ENCODE measurements at places on chromosomes 2 and 18.
A peak's percentile ranks its signal among the peaks of the same experiment; 100 is the strongest.

DNA sequence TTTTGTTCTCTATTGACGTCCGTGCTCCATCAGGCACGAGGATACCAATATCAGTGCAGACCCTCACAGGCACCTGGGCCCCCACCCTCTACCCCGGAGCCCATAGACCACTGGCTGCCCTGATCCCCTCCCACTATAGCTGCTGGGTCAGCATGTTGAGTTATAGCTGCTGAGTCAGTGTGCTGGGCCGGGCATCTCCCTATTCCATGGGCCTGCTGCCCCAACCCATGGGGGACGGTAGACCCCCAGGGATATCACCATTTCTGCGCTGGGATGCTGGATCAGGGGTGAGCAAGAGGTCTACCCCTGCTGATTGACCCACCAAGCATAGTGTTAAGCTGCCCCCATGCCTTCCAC, 100.1 kb upstream of the ST3GAL5 start:
- no peak for DNase-seq

DNA sequence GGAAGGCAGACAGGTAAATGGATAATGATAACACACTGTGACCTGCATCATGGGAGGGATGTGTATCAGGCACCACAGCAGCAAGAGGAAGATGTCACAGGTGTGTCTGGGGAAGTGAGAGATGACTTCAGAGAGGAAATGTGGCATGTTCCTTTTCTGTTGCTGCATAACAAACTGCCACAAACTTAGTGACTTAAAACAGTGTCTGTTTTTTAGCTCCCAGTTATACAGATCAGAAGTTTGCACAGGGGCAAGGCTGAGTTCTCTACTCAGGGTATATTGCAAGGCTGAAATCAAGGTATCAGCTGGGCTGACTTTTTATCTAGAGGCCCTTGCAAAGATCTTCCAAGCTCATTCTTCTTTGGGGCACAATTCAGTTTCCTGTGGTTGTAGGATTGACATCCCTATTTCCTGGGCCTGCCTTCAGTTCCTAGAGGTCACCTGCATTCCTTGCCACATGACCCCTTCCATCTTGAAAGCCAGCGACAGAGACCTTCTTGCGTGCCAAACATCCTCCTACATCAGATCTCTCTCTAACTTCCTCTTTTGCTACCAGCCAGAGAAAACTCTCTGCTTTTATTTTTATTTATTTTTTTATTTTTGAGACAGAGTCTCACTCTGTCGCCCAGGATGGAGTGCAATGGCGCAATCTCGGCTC, 2.1 kb upstream of the MAP3K2 start:
- DNase-seq = no peak

DNA sequence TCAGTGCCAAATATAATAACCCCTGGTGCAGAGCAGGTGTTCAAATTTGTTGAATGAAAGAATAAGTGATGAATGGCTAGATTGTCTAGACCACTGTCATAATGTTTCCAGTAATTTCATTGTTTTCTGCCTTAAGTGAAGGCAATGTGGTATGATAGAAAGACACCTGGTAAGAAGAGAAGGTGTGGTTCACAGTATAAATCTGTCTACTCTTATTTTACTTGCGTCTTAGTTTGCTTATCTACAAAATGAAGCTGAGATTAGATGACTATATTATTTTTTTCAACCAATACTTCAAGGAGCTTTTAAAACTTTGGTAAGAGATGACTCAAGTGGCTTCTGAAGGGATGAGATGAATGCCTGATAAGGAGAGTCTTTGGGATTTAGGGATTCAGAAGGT, 788.4 kb downstream of the EPHA4 start:
- DNase-seq = no peak

GRCh38 chr2:138689705-138690104, 90.5 kb downstream of the NXPH2 start:
- peak; percentile 45 for DNase-seq

- DNase-seq = peak; percentile 62
Measured at GRCh38 chr2:28273751-28274150, 118.9 kb upstream of the FOSL2 start.

- DNase-seq = no peak
Measured at GRCh38 chr2:2853346-2853745, 522.3 kb upstream of the MYT1L start.

- no peak for DNase-seq
Measured at GRCh38 chr18:79736846-79737245, 57.2 kb downstream of the CTDP1 start.

DNA sequence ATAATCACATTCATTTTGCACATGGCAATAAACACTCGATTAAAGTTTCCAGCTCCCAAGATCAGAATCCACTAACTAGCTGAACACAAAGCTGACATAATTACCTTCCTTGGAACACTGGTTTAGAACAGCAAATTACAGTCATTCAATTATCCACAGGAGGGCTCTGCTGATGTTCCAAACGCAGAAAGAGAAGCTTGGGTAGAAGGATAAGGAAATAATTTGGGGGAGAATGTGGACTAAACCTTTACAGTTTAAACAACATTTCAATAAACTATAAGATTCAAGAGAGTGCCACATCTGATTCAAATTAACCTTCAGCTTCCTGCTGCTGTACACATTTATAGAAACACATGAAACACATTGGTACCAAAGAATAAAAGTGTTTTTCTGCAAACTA, 67.8 kb upstream of the ARL4C start:
- DNase-seq = no peak

DNA sequence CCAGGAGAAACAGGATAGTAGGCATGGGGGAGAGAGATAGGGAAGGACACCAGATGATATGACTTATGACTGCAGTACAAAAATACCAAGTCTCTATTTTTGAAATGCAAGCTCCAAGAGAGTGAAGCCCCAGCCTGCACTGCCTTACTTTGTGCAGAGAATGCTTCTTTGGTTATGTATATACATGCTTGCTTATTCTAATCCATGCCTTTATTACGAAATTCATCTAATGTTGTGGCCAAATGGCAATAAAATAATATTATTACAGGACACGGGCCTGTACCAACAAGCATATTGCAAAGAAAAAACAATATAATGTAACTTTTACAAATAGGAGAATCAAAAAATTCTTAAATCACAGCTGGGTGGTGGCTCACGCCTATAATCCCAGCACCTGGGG, 110.8 kb downstream of the BCL11A start:
- no peak for DNase-seq

DNA sequence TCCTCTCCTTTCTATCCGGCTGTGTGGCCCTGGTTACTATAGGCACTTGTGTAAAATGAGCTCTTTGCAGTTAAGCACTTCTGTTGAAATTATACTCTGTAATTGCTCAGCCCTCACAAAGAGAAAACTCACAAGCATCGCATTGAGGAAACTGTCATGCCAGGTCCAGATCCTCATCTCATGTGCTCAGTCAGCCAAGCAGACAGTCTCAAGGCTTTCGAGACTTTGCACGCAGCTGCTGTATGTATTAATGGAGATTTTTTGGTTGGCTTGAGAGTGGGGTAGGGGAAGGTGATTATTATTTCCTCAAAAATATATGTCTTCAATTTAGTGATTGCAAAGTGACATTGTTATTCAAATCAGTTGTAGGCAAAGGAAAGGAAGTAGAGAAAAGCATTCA, 33.0 kb upstream of the PHLPP1 start:
- DNase-seq = no peak

DNA sequence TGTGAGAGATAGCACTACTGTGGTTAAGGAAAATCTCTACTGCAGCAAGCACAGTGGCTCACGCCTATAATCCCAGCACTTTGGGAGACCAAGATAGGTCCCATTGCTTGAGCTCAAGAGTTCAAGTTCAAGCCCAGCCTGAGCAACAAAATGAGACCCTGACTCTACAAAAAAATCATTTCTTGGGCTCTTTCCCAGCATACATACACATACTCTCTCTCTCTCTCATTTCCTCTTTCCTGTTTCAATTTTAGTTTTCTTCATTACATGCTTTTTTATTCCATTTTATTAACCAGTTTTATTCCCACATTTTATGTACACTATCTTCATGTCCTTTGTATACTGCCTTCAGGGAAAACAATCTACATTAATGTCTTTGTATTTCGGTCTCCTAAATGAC, 14.6 kb downstream of the WDR33 start:
- DNase-seq = no peak

DNA sequence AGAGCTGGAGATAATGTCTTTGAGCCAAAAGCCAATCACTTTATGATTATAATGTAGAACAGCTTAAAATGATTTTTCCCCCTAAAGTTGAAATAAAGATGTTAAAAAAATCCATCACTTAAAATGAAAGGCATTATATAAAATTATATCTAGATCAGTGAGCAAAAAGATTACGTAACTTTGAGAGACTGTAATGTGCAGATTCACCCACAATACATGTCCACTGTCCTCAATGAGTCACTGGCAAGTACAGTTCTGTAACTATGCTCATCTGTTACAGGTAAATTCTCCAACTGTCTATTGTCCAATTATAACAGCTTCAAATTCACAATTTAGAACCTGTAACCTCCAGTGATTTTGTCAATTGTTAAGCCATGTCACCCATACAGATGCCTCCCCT, 19.0 kb downstream of the FAM161A start:
- DNase-seq = no peak

DNA sequence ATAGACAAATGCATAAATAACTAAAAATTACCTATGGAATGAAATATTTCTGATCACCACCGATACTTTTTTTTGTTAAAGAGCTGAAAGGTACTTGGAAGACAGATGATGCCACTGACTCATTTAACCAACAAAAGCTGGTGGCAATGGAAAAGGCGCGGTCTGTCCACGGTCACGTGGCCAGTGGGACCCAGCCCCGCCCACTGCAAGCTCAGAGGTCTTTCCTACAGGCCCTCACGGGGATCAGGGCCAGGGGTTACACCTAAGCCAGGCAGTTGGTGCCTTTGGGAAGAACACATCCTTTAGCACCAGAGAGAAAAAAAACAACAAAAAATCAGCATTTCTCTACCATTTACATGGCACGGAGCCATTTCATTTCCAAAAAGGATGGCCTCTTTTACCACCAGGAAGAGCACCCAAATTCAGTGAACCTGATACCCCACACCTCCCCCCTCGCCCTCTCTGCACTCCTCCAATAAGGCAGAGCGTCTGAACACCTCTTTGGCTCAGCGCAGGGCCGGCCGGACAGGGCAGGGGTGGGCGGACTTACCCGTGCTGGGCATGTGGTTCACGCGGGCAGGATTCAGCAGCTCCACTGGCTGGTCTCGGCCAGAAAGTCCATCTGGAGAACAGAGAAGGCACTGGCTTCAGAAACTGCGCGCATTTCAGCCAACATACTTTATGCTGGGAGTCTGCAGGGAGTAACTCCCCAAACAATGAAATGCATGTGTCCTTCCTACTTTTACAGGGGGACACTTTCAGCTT, 164.6 kb downstream of the HDAC4 start:
- DNase-seq = no peak

Measured in inflammatory macrophage treated with lipopolysaccharide for 1 hour (primary cell).